Effector memory CD8-positive, alpha-beta T cell (primary cell): ENCODE measurements at places on chromosomes 5 and 9.

GRCh38 chr5:128259607-128260021, 176.0 kb downstream of the SLC12A2 start:
- no peak for DNase-seq

GRCh38 chr5:142014911-142015584, 2.2 kb upstream of the GNPDA1 start:
- peak; percentile 52 for DNase-seq

GRCh38 chr5:14851050-14851419, 20.5 kb downstream of the ANKH start:
- no peak for DNase-seq

- no peak for DNase-seq
These were observed 61.1 kb upstream of the CCL21 start for GRCh38 chr9:34771007-34771406.

DNA sequence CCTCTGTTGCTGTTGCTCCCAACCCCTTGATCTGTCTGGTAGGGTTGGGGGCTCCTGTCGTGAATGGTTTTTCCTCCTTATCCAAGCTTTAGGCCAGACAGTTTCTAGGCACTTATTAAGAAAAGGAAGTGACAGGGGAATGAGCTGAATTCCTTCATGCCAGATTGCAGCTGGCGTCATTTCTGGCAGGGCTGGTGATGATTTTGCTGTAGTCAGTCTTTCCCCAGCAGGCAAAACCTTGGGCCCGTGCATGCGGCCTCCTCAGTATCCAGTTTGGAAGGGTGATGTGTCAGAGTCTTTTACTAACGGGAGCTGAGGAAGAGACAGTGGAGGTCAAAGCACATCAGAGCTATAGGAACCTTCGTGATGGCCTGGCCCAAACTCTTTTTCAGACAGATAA, 58.8 kb downstream of the COL27A1 start:
- DNase-seq: no peak

- DNase-seq: no peak
These were observed 63.6 kb downstream of the PALM2AKAP2 start for GRCh38 chr9:109843641-109844040.

- no peak for DNase-seq
These were observed 17.1 kb downstream of the MTX3 start for GRCh38 chr5:79973996-79974395.

DNA sequence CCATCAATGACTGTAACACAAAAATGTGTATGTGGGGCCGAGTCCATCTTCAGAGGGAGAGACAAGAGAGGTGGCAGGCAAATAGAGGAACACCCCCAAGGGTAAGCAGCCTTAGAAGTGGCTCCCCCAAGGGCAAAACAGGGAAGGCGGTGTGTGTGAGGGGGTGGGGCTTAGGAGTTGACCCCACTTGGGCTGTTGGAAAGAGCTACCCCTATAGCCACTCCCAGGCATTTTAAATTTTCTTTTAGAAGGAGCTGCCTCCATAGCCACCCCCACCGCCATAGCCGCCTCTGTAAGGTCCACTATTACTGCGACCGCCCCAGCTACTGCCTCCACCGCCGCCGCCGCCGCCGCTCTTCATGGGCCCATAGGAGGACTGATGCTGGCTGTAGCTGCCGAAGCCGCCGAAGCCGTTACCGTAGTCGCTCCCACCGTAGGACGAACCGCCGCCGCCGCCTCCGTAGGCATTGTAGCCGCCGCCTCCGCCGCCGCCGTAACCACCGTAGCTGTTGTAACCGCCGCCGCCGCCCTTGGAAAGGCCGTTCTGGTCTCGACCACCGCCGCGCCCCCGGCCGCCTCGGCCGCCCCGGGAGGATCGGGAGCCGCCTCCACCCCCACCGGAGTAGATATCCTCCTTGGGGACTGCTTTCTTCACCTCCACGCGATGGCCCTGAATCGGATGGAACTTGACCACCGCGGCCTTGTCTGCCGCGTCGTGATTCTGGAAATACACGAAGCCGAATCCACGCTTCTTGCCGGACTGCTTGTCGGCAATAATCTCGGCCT, 1.1 kb downstream of the HNRNPA0 start:
- DNase-seq: peak; percentile 39

GRCh38 chr5:132433141-132433540, 57.4 kb downstream of the IRF1 start:
- DNase-seq: no peak

GRCh38 chr5:76690704-76691466, 25.0 kb upstream of the F2R start:
- no peak for DNase-seq

DNA sequence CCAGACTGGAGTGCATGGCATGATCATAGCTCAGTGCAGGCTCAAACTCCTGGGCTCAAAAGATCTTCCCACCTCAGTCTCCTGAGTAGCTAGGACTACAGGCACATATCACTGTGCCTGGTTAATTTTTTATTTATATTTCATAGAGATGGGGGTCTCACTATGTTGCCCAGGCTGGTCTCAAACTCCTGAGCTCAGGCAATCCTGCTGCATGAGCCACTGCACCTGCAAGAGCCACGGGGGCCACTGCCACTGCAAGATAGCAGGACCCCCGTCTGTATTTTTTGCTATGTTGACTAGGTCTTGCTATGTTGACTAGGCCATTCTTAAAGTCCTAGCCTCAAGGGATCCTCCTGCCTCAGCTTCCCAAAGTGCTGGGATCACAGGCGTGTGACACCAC, 6.5 kb downstream of the CYSTM1 start:
- DNase-seq: no peak

GRCh38 chr5:16580382-16580781, 36.4 kb downstream of the RETREG1 start:
- DNase-seq: no peak

DNA sequence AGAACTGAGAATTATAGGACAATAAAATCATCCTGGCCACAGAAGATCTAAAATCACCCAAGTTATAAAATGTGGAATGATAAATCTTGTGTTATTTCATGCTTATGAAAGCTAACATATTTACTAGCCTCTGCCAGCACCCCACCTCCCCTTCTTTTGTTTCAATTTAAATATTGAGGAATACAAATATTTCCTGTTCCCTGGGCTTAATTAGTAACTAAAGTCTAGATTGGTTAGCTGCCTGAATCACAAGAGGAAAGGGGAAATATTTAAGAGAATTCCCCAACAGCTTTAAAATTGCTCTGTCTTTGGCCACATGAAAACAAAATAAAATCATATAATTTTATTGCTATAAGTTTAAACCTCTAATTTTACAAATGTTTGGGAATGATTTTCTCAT, 287.0 kb downstream of the PRELID2 start:
- no peak for DNase-seq

DNA sequence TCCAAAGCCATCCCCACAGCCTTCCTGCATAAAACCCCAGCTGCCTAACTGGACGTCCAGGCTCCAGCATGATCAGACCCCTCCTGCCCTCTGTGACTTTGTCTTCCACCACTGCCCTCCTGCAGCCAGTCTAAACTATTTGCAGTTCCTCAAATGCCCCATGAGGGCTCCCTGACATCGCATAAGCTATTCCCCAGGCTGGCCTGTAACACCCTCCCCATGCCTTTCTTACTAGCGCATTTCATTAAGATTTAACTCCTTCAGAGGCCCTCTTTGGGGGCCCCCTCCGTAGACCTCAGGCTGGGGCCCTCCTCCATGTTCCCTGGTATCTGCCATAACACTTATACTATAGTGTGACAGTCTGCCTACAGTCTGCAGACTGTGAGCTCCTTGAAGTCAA, 15.5 kb upstream of the SMIM23 start:
- no peak for DNase-seq

DNA sequence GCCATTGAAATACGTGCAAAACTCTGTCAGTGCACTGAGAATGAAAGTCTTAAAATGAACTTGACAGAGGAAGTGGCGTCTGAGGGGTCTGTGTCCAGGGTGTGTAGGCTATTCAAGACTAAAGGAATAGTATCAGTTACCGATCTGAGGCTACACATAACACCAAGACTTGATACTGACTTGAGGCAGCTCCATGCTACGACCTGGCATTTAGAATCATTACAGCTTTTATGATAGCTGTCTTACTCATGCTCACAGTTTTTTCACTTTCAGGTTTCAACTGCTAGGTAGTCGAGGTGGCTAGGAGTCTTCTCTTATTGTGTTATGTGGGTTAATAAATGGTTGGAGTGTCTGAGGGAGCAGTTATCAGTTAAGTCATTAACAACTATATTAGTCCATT, 92.8 kb upstream of the SLCO6A1 start:
- no peak for DNase-seq

GRCh38 chr9:108831496-108832178, 24.1 kb downstream of the ACTL7B start:
- no peak for DNase-seq

DNA sequence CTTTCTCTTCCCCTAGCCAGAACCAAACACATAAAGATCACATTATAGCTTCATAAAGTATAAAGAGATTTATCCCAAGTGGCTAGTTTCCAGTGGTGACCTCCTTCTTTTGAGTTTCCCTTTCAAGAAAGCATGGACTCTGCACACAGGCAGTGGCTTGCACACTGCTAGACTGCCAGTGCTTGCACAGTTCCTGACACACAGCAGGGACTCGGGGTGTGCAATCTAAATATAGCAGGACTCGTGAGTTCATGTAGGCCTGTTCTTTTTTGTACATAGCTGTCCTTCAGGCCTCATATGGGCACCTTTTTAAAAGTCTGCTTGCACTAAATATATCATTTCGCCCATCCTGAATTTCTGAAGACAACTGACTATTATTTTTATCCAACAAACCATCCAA, 308.6 kb downstream of the FBXL7 start:
- no peak for DNase-seq

DNA sequence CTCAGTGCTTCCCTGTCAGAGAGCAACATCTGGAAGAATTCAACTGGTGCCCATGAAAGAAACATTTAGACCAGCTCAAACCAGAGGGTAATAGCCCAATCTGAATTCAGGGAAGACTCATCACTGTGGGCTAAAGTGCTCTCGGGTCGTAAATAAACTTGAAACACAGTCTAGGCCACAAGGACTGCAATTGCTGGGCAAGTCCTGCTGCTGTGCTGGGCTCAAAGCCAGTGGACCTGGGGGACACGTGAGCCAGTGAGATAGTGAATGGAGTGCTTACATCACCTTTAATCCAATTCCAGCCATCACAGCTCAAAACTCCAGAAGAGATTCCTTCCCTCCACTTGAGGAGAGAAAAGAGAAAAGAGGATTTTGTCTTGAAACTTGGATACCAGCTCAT, 78.1 kb upstream of the DAP start:
- DNase-seq: no peak

GRCh38 chr9:4617752-4618151, 44.3 kb upstream of the PLPP6 start:
- no peak for DNase-seq

DNA sequence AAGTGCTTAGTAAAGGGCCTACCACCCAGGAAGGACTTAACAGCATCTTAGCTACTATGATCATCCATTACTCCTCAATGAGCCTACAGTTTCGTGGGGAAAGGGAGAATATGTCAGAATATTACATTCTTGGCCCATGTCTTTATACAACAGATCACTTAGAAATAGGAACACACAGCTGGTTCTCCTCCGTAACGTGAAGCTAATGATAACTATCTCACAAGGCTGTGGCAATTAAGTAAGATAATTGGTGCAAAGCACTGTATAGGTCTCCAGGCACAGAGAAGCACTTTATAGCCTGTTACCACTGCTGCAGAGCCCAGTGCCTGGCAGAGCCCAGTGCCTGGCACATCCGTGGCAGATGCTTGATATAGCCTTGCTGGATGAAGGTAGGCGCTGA, 347.6 kb downstream of the SLIT3 start:
- no peak for DNase-seq

DNA sequence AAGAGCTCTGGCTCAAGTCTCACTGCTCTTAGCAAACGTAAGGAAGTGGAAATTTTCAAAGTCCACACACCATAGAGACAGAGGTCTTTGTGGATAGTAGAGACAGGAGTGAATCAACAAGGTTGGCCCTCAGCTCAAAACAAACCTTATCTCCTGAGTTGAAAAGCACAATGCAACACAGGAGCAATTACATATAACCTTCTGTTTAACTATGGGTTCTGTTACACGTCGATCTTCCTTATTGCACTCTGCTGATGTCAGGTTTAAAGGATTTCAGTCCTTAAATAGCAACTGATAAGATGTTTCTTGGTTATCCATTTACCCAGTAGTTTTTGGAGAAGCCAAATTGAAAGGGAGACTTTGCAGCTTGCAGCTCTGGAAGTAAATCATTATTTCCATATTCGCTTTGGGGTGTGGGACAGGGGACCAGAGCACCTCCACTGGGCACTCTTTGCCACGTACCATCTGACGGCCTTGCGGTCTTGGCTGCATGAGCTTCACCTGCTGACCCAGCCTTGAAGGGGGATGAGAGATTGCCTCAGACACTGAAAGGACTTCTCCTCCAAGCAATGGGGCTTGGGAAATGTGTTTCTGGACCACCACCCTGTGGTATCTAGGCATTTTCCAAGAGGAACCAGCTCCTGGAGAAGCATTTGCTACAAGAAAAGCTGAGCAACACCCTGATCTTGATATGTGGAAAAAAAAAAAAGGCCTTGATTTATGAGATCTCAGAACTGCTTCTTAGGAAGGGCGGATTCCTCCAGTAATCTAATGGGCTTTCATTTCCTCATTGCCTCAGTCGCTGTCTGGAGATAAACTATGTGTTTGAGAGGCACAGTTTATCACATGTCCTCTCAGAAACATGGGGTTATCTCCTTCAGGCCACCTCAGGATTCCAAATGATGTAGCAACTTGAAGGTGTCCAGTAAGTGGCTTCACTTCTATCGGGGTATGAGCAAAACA, 56.2 kb upstream of the ZNF622 start:
- DNase-seq: no peak

DNA sequence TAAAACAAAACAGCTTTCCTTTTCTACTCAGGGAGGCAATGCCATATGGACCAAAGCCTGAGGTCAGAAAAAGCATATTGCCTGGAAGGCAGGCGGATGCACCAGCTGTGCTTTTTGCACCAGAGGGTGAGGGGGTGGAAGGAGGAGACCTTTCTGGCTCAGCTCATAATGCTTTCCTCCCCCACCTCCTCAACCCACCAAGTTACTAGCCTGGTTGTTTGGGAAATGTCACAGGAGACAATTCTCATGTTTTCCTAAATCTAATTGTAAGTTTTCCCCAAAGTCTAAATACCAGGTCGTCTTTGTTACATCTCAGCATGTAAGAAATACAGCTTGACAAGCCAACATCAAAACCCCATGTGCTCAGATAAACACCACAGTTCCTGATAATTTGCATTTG, 72.6 kb upstream of the DMRTA1 start:
- DNase-seq: no peak

DNA sequence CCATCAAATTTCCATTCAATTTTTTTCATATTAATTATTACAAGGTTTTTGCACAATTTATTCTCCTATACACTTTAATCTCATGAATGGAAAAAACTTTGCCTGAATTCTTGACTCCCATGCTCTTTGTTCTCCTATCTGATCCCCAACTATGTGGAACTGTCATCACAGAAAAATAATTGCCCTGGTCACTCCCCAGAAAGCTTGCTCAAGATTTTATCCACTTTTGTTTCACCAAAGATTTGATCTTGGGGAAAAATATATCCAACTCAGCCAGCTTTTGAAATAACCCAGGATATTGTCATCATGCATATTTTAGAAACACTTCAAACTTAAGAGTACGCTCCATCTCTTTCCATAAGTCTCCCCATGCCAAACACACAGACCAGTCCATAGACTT, 77.7 kb upstream of the PPP2R2B start:
- DNase-seq: no peak

- no peak for DNase-seq
These were observed 290.3 kb downstream of the NSG2 start for GRCh38 chr5:174335682-174336364.

- DNase-seq: peak; percentile 1
These were observed 816 bp downstream of the RBM18 start for GRCh38 chr9:122263699-122264349.
